Right cardiac atrium (tissue), 5 donors: ENCODE measurements at places on chromosomes 11 and 22. TPM values are rescaled to one million over a fixed set of nuclear protein-coding genes. Genes with fewer than 3 reads are reported as not detected.

LRRC75B gene
- 5.6 TPM for total RNA-seq

CDCA5 gene
- total RNA-seq: 0.22 TPM

MYOD1 gene
- not detected for total RNA-seq

SULT4A1 gene
- 0.31 TPM for total RNA-seq

MS4A6E gene
- not detected for total RNA-seq

A4GALT gene
- 103 TPM for total RNA-seq

TBX1 gene
- total RNA-seq: 0.19 TPM
